ENCODE measurements at places on chromosomes 3 and 15. TPM values are rescaled to one million over a fixed set of nuclear protein-coding genes. Genes with fewer than 3 reads are reported as not detected.

DNA sequence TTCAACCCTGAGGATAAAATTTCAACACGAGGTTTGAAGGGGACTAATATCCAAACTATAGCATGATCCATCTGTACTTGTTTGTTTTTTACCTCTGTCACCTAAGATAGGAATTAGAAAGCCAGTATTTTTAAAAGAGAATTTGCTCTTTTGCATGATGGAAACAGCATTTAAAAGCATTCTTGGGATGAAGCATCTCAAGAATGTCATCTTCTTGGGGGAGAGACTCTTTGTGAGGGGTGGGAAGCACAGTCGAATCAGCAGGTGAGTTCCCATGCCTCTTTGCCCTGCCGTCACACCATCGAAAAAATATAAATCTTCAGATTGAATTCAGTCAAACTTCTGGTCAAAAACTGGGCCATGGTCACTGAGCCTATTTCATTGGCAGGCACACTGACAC is 55.3 kb upstream of the BCHE start:
- H3K36me3 ChIP-seq: no peaks in the 10 kb centered on the region
- H3K27me3 ChIP-seq: no peaks in the 10 kb centered on the region
- H3K4me1 ChIP-seq: no peaks in the 10 kb centered on the region
- no peak for DNase-seq
- no peak overlapping the region for H3K4me3 ChIP-seq

- DNase-seq: no peak
- H3K4me1 ChIP-seq: peaks cover 7% of the 10 kb centered on the region
- no peaks in the 10 kb centered on the region for H3K27me3 ChIP-seq
- no peak overlapping the region for H3K27ac ChIP-seq
- H3K4me3 ChIP-seq: no peak overlapping the region
- no peaks in the 10 kb centered on the region for H3K36me3 ChIP-seq
Observed at GRCh38 chr3:29168696-29169095, 112.2 kb upstream of the RBMS3 start.

GRCh38 chr15:29621616-29622015 is 200.7 kb downstream of the TJP1 start:
- H3K27me3 ChIP-seq: no peaks in the 10 kb centered on the region
- H3K27ac ChIP-seq: no peak overlapping the region
- H3K4me1 ChIP-seq: peaks cover 18% of the 10 kb centered on the region
- no peak overlapping the region for H3K4me3 ChIP-seq
- no peaks in the 10 kb centered on the region for H3K36me3 ChIP-seq

Gene LEKR1
- not detected for total RNA-seq

All from thoracic aorta (tissue), 2 donors.